Ureter (tissue), 1 donor: ENCODE measurements at places on chromosomes 6 and 20.

DNA sequence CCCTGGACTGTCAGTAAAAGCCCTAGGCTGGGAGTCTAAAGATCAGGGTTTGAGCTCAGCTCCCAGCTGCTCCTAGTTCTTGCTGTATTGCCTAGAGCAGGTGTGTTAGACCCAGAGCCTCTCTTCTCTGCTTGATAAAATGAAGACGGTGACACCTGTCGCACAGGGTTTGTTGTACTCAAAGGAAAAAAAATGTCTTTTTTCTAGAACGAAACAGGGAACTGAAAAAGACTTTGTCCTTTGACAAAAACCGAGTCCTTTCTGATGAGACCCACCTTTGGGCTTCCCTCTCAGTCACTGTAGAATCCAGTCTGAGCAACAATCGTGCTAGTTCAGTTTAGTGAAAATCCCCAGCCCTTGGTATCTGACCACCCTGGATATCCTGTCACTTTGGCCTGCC, 102.1 kb upstream of the LAMP5 start:
- DNase-seq, result no peak

DNA sequence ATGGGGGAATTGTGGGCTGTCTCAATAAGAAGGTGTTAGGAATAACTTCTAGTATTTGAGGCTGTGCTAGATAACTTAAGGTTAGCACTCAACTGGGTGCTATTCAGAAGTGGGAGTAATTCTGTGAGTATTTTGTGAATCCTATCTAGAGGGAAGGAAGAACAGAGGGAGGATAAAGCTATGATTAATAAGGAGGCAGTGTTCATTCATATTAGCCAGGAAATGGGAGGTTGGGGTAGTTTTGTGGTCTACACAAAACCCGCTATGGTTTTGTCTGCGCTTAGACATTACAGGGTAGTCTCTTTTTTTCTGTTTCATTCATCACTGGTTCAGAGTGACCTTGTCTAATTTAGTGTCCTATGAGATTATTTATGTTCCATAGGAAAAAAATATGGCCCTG, 341.0 kb downstream of the ARHGAP18 start:
- DNase-seq, result no peak

DNA sequence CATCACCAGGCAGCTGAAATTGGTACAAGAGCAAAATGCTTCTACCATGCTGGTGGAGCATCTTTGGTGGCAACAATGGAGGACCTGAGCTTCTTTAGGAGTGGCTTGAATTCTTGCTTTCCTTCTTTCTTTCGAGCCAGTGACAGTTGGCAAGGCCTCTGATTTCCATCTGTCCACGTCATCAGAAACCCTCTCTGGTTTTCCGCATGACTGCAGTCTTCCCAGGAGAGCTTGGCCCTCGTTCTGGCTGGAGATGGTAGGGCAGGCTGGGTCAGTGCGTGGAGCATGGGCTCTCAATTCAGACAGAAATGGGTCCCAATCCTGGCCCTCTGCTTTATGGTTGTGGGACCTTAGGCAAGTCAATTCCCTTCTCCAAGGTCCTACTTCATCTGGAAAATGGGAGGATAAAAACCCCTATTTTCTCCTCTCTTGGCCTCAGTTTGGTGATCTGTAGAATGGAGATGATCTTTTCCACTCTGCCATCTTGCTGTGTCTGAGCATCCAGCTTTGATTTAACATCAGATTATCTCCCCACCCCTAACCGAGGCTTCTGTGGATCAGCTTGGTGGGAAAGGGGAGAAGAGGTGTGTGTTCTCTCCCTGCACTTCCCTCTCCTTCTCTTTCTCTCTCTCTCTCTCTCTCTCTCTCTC, 3.6 kb upstream of the BPIFB1 start:
- DNase-seq, result no peak

DNA sequence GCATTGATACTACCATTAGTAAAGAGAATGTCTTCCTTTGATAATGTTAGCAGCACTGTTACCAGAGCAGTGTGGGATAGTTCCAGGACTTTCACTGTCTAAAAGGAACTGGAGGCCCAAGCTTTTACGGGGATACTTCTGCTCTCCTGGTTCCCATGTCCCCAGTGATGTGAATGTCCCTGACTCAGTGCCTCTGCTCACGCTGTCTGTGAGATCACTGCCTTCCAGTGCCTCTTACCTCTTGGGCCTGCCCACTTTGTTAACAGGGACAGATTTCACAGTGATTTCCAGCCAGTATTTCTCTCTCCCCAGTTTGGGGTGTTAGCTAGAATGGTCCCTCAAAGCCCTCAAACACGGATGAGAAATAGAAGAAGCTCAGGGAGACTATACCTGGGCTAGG, 14.4 kb downstream of the PTPRA start:
- DNase-seq, result no peak

GRCh38 chr6:127738423-127738822, 161.4 kb downstream of the C6orf58 start:
- no peak for DNase-seq

GRCh38 chr20:53712212-53712977, 118.8 kb upstream of the ZNF217 start:
- no peak for DNase-seq

- no peak for DNase-seq
Measured at GRCh38 chr6:145669627-145670034, 65.7 kb downstream of the EPM2A start.

GRCh38 chr6:29992807-29993206, 50.5 kb downstream of the HLA-A start:
- DNase-seq, result no peak

DNA sequence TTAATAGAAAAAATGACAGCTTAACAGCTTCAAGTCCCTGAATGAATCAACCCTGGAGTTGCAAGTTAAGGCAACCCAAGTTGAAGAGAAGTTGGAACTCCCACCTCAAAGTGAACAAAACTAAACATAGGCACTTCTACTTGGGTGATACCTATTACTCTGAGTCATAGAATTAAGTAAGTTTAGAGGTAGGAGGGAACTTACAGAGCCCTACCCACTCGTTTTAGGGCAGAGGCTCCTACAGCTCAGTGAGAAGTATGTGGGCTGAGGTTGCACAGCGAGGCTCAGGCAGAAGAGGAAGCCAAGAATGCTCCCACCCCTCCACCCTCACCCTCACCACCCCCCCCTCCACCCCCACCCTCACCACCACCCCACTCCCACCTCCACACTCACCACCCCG, 42.2 kb downstream of the NFATC2 start:
- no peak for DNase-seq
